ENCODE measurements at places on chromosomes 4 and X. TPM values are rescaled to one million over a fixed set of nuclear protein-coding genes. Genes with fewer than 3 reads are reported as not detected.

CHRDL1 gene
- not detected for total RNA-seq

LYAR gene
- total RNA-seq: 41.1 TPM

SAGE1 gene
- 0.03 TPM for total RNA-seq

ZCCHC13 gene
- not detected for total RNA-seq

PABPC1L2B gene
- not detected for total RNA-seq

COX7B2 gene
- total RNA-seq: not detected
